ENCODE measurements at places on chromosomes 1 and 21. TPM values are rescaled to one million over a fixed set of nuclear protein-coding genes. Genes with fewer than 3 reads are reported as not detected.

- no peaks in the 10 kb centered on the region for H3K27me3 ChIP-seq
- no peak for DNase-seq
These were observed 28.7 kb downstream of the RUNX1 start for GRCh38 chr21:35020436-35020835.

HDGF gene
- total RNA-seq, result 131 TPM

RASSF5 gene
- 18.8 TPM for total RNA-seq

OLFML2B gene
- total RNA-seq, result 1.8 TPM

OLFML3 gene
- total RNA-seq, result 3.0 TPM

DNA sequence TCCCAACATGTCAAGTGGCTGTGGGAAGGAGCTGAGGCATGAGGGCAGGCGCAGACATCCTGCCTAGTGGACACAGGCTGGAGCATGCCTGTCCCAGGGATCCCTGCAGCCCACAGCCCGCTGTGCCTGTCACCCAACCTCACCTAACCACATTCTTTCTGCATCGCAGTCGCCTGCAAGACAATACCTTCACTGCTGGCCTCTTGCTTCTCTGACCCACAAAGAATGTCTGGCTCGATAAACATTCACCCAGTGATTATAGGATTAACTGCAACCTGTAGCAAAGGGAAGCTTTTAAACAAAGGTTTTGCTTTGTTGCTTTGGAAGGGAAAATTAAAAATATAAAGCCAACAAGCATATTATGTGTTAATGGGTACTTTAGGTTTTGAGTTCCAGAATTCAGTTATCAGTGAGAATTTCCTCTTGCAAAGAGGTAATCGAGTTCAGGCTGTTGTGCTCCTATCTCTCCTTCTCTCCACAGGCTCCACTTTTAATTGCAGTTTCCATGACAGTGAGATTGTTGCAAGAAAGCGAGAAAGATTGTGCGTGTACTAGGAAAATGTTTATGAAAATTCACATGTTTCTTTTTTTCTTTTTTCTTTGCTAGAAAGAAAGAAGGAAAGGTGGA, 40.0 kb upstream of the ZNF648 start:
- H3K27ac ChIP-seq, result no peak overlapping the region
- H3K36me3 ChIP-seq, result no peaks in the 10 kb centered on the region

GRCh38 chr1:90964444-90965035, 57.3 kb downstream of the ZNF644 start:
- H3K27ac ChIP-seq, result no peak overlapping the region
- no peaks in the 10 kb centered on the region for H3K36me3 ChIP-seq
- H3K27me3 ChIP-seq, result no peaks in the 10 kb centered on the region
- no peak overlapping the region for H3K4me3 ChIP-seq
- H3K4me1 ChIP-seq, result no peaks in the 10 kb centered on the region
- DNase-seq, result no peak

DNA sequence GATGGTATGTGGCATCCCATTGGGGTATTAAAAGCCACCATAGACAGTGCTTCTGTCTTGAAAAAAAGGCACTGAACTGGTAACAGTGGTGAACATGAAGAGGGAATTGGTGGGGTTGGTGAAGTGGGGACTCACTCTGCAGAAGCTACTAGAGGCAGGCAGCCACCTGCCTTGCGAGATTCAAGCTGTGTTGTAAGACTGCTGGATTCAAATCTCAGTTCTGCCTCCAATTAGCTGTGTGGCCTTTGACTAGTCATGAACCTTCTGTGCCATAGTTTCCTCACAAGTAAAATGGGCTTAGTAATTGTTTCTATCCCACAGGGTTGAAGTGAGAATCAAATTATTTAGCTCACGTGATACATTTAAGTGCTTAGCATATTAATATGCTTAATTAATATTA, 16.6 kb upstream of the ELOA start:
- peaks cover 36% of the 10 kb centered on the region for H3K4me1 ChIP-seq
- no peak for DNase-seq
- H3K4me3 ChIP-seq, result no peak overlapping the region

RBM34 gene
- total RNA-seq, result 16.6 TPM

Measured in right lobe of liver (tissue), 6 donors.